SK-MEL-5 (cell line): ENCODE measurements at places on chromosomes 12 and 14. TPM values are rescaled to one million over a fixed set of nuclear protein-coding genes. Genes with fewer than 3 reads are reported as not detected.

GRCh38 chr12:92121826-92122225, 23.8 kb downstream of the BTG1 start:
- no peak for DNase-seq

DNA sequence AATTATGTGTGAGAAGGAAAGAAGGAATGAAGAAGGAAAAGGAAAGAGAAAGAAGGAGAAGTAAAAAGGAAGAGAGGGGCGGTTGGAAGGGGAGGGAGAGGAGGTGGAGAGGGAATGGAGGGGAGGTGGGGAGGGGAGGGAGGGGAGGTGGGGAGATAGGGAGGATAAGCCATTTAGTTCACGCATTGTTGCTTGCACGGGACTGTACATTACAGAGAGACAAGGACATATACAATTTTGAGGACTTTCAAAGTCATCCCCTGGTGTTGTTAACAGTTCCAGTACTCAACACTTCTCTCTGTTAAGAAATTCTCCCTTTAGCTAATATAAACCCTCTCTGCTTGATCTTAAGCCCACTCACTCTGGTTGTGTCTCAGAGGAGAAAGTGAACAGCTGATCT, 312.5 kb downstream of the GRIN2B start:
- DNase-seq = no peak

GRCh38 chr12:43288671-43289425, 263.2 kb downstream of the ADAMTS20 start:
- DNase-seq = no peak

- DNase-seq = no peak
Observed at GRCh38 chr14:95500772-95501401, 15.6 kb downstream of the SYNE3 start.

GRCh38 chr12:4289231-4289878, 15.8 kb downstream of the CCND2 start:
- no peak for DNase-seq

GRCh38 chr12:47944685-47945340, 18.6 kb upstream of the TMEM106C start:
- DNase-seq = no peak

Gene CRY1
- total RNA-seq = 13.4 and 13.5 TPM in 2 replicates

Gene INHBE
- 0.34 TPM in 1 of 2 replicates, not detected in the other for total RNA-seq

Gene IL22
- not detected in 2 replicates for total RNA-seq

Gene ALDH2
- total RNA-seq = 21.1 and 21.5 TPM in 2 replicates
